Kidney tubule cell (primary cell): ENCODE measurements at places on chromosomes 16 and 17.

DNA sequence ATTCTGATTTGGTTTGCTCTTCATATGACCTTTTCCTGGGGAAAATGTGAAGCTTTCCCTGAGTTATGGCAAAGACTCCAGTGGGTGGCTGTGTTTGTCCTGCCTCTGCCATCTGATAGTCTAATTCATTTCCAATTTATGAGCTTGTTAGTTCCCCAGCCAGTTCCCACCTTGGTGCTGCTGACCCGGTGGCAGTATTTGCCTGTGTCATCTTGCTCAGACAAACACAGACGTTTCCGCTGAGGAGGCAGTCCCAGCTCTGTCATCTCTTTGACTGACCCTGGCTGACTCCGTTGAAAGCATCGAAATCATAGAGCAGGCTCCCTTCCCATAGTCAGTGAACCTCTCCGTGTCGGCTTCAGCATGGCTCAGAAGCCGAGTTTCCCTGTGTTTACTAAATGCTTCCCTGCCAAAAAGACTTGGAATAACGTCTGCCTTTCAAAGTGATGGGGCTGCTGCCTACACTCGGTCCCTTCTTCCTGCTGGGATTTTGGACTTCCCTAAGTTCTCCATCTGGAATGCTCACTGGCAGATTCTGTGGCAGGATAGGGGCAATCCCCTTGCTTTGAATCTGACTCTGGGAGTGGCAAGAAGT lies 538.3 kb downstream of the NPIPA7 start:
- no peak for DNase-seq

DNA sequence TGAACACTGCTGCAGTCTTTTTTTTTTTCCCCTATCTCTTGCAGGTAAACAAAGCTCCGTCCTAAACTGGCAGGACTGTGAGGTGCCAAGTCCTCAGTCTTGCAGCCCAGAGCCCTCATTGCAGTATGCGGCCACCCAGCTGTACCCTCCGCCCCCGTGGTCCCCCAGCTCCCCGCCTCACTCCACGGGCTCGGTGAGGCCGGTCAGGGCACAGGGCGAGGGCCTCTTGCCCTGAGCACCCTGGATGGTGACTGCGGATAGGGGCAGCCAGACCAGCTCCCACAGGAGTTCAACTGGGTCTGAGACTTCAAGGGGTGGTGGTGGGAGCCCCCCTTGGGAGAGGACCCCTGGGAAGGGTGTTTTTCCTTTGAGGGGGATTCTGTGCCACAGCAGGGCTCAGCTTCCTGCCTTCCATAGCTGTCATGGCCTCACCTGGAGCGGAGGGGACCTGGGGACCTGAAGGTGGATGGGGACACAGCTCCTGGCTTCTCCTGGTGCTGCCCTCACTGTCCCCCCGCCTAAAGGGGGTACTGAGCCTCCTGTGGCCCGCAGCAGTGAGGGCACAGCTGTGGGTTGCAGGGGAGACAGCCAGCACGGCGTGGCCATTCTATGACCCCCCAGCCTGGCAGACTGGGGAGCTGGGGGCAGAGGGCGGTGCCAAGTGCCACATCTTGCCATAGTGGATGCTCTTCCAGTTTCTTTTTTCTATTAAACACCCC lies 13.8 kb downstream of the IL34 start:
- DNase-seq = no peak

DNA sequence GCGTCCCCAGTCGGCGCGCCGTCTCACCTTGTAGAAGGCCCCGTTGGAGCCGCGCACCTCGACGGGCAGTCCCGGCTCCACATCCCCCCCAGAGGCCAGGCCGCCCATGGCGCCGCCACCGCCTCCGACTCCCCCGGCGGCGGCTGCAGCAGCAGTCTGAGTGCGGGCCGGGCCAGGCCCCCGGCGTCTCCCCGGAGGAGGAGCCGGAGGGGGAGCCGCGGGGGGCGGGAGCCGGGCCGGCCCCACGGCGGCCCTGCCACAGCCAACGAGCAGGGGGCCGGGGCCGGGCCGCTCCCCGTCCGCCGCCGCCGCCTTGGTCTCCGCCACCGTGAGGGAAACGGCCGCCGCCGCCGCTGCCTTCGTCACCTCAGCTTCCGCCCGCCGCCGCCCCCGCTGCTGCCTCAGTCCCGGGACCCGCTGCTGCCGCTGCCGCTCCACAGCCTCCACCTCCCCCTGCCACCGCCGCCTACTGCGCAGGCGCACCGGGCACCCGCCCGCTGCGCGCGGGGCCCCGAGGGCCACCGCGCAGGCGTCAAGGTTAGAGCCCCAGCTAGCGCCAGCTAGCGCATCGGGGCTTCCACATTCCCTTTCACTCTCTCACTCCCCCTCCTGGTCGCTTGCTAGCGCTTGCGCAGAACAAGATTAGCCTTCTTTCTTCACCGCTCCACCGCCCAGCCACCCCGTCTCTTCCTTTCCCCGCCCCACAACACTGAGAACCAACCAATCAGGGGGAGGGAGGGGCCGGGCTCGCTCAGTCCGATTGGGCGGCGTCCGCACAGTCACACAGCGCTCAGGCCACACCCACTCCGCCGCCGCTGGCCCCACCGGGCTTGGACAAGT lies at the start of gene FXR2:
Gene FXR2, minus strand, starts transcription at position 473 of the 840 bp plus-strand sequence. Its CDS starts 365 bp downstream, at position 108.
- peak; percentile 100 for DNase-seq

DNA sequence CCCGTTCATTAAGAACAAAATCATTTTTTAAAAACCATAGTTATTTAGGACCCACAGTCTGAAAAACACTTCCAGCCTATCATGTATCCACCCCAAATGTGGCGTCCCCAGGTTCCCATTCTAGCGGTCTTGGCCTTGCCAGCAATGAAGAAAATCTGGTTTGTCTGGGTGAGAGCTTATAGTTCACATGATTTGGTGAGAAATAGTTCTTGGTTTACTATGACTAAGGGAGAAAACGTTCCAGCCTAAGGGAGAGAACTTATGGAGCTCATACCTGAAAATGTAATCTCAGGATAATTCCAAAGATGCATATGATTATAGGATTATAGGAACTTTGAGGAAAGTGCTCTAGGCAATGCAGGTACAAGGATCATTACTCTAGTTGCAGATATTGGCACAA lies 4.8 kb downstream of the MARVELD3 start:
- peak; percentile 9 for DNase-seq

GRCh38 chr17:18141210-18141803 lies 32.8 kb downstream of the MYO15A start:
- DNase-seq = peak; percentile 63

DNA sequence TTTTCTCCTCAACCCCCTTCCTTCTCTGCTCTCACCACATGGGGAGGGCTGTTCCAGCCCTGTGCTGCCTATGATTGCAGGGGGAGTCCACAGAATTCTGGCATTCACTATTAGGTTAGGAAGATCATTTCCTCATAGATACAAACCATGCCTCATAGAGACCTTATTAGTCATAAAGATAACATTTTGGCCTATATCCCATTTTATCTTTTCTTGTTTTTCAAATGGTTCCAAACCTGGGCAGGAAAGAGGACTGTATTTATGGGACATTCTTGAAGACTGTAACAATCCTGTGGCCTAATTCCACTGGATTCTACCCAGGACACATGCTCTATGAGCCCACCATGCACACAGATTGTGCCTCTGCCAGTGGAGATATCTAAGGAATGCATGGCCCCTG lies 51.7 kb downstream of the ASIC2 start:
- peak; percentile 46 for DNase-seq

GRCh38 chr17:45396496-45397205 lies 36.0 kb downstream of the ARHGAP27 start:
- no peak for DNase-seq

GRCh38 chr16:73399997-73400396 lies 352.1 kb upstream of the ZFHX3 start:
- no peak for DNase-seq

GRCh38 chr16:28876973-28877654 lies 1.2 kb upstream of the ATP2A1 start:
- no peak for DNase-seq

DNA sequence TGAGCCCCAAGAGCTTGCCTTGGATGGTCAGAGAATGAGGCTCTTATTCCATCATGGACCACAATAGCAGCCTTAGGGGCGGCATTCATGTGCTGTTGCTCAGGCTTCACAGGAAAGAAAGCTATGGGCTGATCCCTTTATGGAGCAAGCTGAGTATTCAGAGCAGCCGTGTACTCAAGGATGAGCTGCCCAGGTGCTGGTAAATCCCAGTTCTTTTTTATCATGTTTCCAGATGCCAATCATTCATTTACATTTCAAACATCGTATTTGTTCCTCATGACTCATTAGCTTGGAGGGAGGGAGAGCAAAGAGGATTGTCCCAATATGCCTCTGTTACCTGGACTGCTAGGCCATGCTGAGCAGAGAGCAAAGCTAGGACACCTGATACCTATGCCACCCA lies 475.7 kb downstream of the SHISA9 start:
- peak; percentile 71 for DNase-seq

- DNase-seq = peak; percentile 87
Observed at GRCh38 chr17:67245073-67245693, at the start of gene HELZ. Gene HELZ (minus strand): TSS chr17:67245196. CDS start chr17:67218804, 26,392 bp downstream.

- DNase-seq = no peak
Observed at GRCh38 chr16:84486551-84487235, 17.8 kb downstream of the MEAK7 start.

GRCh38 chr17:64084086-64084939 lies 45.6 kb downstream of the ERN1 start:
- peak; percentile 64 for DNase-seq

GRCh38 chr16:85235991-85236817 lies 123.9 kb upstream of the CIBAR2 start:
- no peak for DNase-seq

- DNase-seq = no peak
Observed at GRCh38 chr16:57477531-57478202, 8.6 kb downstream of the DOK4 start.

DNA sequence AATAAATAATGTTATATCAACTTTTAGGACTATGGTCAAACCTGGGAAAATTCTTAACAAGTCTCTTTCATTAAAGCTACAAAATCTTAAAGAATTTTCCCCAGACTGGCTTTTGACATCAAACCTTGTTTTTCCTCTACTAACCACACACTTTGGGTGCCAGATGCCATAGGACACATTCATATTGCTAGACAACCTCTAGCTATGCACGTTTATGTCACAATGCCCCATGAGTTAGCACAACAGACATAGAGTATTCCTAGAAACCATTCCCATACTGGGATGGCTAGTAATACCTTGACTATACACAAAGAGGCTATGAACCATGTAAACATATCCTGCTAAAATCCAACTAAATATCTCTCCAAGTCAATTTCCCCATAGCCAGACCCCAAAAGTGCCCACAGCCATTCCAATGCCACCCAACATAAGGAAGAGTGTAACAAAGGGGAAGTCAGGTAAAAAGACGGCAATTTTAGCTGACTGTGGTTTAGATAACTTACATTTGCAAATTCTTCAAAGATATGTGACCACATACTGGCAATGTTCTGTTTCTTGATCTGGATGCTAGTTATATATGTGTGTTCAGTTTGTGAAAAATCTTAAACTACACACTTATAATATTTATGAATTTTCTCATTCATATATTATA lies 23.4 kb downstream of the SMURF2 start:
- no peak for DNase-seq

- no peak for DNase-seq
Observed at GRCh38 chr16:50316848-50317630, 50.7 kb downstream of the ADCY7 start.

GRCh38 chr16:35398180-35398579 lies 1938.8 kb downstream of the TP53TG3F start:
- DNase-seq = peak; percentile 6

DNA sequence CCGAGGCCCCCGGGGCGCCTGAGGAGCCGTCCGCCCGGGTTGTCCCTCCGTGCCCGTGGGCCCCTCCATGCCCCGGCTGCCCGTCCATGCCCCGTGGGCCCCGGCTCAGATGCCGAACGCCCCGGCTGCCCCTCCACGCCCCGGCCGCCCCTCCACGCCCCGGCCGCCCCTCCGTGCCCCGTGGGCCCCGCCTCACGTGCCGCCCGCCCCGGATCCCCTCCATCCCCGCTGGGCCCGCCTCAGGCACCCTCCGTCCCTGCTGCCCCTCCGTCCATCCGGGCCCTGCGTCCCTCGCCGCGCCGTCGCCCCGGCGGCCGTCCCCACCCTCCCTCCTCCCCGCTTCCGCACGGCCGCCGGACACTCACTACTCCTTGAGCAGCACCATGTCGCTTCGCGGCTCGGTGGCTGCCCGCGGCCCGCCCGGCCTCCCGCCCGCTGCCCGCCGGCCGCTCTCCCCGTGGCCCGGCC lies 382 bp downstream of the PITPNA start:
- no peak for DNase-seq

GRCh38 chr16:22859925-22860324 lies 46.0 kb downstream of the HS3ST2 start:
- DNase-seq = no peak

- no peak for DNase-seq
Observed at GRCh38 chr17:4750606-4751005, 10.9 kb upstream of the CXCL16 start.

DNA sequence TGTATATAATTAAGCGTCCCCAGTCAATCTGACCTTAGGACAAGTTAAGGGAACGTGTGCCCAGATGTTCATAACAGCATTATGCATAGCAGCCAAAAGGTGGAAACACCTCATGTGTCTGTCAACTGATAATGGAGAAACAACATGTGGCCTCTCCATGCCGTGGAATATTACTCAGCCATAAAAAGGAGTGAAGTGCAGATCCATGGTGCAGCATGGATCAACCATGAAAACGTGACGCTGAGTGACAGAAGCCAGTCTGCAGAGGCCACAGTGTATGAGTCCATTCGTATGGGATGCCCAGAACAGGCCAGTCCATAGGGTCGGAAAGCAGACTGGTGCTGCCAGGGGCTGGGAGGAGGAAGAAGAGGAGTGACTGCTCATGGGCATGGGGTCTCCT lies 161.0 kb upstream of the CIBAR2 start:
- DNase-seq = no peak

- no peak for DNase-seq
Observed at GRCh38 chr16:3992297-3993051, 112.0 kb upstream of the CREBBP start.

- DNase-seq = no peak
Observed at GRCh38 chr16:81676883-81677737, 102.0 kb upstream of the PLCG2 start.

GRCh38 chr17:45383003-45383402 lies 49.7 kb downstream of the ARHGAP27 start:
- DNase-seq = no peak
